Stimulated activated CD4-positive, alpha-beta T cell treated with anti-CD3 and anti-CD28 coated beads, Interleukin-12 subunit alpha, Interleukin-12 subunit beta, amount 100 ng/mL, for 4 hours (primary cell): ENCODE measurements at places on chromosomes 16 and 17.

- no peak for DNase-seq
Observed at GRCh38 chr16:47127541-47127940, 16.2 kb downstream of the NETO2 start.

DNA sequence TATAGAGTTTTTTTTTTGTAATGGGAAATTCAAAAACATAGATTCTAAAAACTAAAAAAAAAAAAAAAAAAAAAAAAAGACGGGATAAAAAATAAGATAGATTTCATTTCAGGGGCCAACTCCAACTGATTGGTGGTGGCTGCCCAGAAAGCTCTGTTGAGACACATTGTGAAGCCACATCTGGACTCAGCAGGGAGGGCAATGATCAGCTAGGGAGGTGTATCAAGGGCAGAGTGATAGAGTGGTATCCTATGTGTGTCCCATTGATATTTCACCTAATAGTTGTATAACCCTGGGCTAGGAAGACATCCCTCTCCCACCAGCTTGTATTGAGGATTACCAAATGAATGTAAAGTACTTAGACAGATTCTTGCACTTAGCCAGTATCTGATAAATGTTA, 6.7 kb upstream of the CMTR2 start:
- no peak for DNase-seq

GRCh38 chr16:84883301-84883700, 63.5 kb downstream of the CRISPLD2 start:
- DNase-seq: no peak

DNA sequence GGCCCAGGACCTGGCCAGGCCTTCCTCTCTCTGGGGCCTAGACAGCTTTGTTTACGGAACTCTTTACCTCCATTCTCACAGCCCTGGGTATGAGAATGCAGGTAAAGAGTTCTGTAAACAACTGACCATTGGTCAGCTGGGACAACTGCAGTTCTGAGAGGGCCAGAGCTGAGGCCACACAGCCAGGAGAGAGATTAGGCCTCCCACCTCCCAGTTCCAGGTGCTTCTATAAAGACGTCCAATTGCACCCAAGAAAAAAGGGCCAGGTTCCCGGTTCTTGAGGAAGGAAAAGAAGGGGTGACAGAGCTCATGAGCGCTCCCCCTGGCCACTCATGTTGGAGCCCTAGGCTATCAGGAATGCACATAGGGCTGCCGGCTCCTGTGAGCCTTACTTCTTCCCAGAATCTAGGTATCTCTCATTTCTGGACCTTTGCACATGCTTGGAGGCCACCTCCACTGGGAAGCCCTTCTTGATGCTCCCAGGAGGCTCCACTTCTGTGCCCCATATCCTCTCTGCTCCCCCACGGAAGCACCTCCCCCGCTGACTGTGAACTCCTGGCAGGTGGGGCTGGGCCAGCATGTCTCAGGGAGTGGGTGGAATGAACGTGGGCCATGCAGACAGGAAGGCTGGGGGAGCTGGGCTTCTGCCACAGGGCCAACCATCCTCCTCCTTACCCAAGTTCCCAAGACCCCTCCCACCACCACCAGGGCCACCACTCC, 13.1 kb downstream of the CNGB1 start:
- no peak for DNase-seq
